Left lung (tissue), 14 donors: ENCODE measurements at places on chromosomes 5 and 9. TPM values are rescaled to one million over a fixed set of nuclear protein-coding genes. Genes with fewer than 3 reads are reported as not detected.
A peak's percentile ranks its signal among the peaks of the same experiment; 100 is the strongest.

CD274 gene
- total RNA-seq = 21.1 TPM

- no peaks in the 10 kb centered on the region for H3K4me1 ChIP-seq
- peak overlapping the region; percentile 15 for H3K27ac ChIP-seq
- H3K36me3 ChIP-seq = no peaks in the 10 kb centered on the region
- no peak overlapping the region for H3K4me3 ChIP-seq
- no peaks in the 10 kb centered on the region for H3K27me3 ChIP-seq
- DNase-seq = no peak
Measured at GRCh38 chr5:82044010-82044409, 72.2 kb downstream of the ATG10 start.

GRCh38 chr5:78823196-78823595 lies 161.9 kb downstream of the ARSB start:
- no peak for DNase-seq
- H3K4me1 ChIP-seq = no peaks in the 10 kb centered on the region
- H3K36me3 ChIP-seq = no peaks in the 10 kb centered on the region
- no peak overlapping the region for H3K4me3 ChIP-seq
- no peak overlapping the region for H3K27ac ChIP-seq

DNA sequence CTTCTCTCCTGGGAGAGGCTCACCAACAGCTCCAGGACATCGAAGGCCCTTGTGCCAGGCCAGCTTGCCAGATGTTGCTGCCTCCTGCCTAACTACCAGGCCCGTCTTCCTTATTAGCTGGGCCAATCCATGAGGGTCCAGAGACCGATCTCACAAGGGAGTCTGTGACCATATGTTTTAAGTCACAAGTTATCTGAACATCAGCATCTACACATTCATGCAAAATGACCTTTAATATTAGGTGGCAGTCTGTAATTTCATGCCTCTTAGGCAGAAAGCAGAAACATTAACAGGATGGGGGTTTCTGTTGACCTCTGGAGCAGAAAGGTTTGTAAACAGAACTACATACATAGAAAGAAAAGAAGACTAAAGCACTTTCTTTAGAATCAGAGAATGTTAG lies 75.1 kb upstream of the SLC25A51 start:
- no peak overlapping the region for H3K4me3 ChIP-seq
- H3K36me3 ChIP-seq = no peaks in the 10 kb centered on the region
- H3K4me1 ChIP-seq = no peaks in the 10 kb centered on the region
- no peak for DNase-seq

DNA sequence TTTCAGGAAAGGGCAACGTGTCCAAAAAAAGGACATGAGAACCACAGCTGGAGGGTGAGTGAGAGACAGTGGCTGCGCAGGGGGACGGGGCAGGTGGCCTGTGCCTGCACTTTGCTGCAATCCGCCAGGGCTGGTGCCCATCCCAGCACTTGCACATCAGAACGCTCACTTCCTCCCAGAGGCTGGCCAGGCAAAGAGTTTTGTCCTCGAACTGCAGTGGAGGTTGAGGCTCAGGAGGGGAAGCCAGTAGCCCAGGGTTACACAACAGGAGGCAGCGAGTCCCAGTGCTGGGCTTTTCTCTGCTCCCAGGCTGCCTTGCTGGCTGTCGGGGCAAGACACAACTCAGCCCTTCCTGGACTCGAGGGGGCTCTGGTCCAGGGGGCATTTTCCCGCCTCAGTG lies 33.1 kb downstream of the CRB2 start:
- no peak overlapping the region for H3K4me3 ChIP-seq
- DNase-seq = no peak
- peaks cover 4% of the 10 kb centered on the region for H3K4me1 ChIP-seq
- no peaks in the 10 kb centered on the region for H3K27me3 ChIP-seq

DNA sequence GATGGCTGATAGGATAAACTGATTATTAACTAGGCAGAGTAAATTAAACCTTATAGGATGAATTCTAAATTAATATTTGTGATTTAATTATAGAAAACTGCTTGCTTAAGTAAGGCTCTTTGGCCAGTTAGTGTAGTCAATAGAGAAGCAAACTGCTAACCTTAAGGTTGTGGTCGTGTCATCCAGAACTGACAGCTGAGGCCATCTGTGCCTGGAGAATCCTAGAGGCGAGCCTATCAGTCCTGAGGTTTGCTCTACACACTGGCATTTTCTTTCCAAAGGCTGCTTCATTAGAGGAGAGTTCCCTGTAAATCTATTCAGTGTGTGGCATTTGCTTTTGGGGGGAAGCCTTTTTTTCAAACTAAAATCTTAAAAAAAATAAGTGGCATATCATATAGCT lies 169.2 kb downstream of the MEF2C start:
- no peak overlapping the region for H3K4me3 ChIP-seq
- no peaks in the 10 kb centered on the region for H3K36me3 ChIP-seq
- no peak for DNase-seq
- H3K27ac ChIP-seq = no peak overlapping the region
- no peaks in the 10 kb centered on the region for H3K4me1 ChIP-seq

GRCh38 chr5:92320446-92320845 lies 937.3 kb upstream of the ARRDC3 start:
- H3K27me3 ChIP-seq = no peaks in the 10 kb centered on the region
- no peak overlapping the region for H3K4me3 ChIP-seq
- H3K4me1 ChIP-seq = no peaks in the 10 kb centered on the region
- no peak for DNase-seq
- H3K36me3 ChIP-seq = no peaks in the 10 kb centered on the region
- no peak overlapping the region for H3K27ac ChIP-seq

- H3K36me3 ChIP-seq = no peaks in the 10 kb centered on the region
- no peak for DNase-seq
- no peaks in the 10 kb centered on the region for H3K27me3 ChIP-seq
- H3K27ac ChIP-seq = no peak overlapping the region
- no peak overlapping the region for H3K4me3 ChIP-seq
Measured at GRCh38 chr5:159333545-159333925, 3.2 kb upstream of the IL12B start.

DNA sequence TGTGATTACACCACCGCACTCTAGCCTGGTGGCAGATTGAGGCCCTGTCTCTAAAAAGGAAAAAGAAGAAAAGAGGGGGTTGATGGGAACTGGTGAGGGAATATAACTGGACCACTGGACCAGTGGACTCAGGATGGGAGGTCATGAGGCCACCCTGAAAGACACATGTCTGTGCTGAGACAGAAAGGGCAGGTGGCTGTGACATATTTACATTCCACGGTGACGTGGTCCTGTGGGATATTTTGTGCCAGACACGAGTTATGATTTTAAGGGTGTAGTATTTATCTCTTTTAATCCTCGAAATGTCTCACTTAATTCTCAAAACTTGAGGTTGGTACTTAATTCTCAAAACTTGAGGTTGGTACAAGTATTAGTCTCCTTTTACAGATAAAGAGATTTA lies 32.9 kb downstream of the LHX2 start:
- no peak overlapping the region for H3K27ac ChIP-seq
- peaks cover 26% of the 10 kb centered on the region for H3K27me3 ChIP-seq
- no peaks in the 10 kb centered on the region for H3K36me3 ChIP-seq
- peaks cover 21% of the 10 kb centered on the region for H3K4me1 ChIP-seq
- DNase-seq = no peak
- no peak overlapping the region for H3K4me3 ChIP-seq

DNA sequence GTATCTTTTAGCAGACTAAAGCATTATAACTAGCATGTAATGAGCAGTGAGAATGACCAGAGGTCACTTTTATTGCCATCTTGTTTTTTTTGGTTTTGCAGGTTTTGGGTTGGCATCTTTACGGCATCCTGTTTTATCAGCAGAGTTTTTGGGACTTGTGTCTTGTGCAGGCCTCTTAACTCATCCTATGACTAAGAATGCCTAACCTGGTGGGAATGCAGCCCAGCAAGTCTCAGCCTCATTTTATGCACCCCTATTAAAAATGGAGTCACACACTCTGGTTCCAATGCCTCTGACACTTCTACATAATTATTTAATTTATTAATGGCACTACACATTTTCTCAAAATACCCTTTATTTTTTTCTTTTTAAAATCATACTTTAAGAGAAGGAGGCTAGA lies 726.5 kb upstream of the RIOK2 start:
- no peaks in the 10 kb centered on the region for H3K4me1 ChIP-seq
- H3K36me3 ChIP-seq = no peaks in the 10 kb centered on the region
- H3K4me3 ChIP-seq = no peak overlapping the region
- no peaks in the 10 kb centered on the region for H3K27me3 ChIP-seq

DNA sequence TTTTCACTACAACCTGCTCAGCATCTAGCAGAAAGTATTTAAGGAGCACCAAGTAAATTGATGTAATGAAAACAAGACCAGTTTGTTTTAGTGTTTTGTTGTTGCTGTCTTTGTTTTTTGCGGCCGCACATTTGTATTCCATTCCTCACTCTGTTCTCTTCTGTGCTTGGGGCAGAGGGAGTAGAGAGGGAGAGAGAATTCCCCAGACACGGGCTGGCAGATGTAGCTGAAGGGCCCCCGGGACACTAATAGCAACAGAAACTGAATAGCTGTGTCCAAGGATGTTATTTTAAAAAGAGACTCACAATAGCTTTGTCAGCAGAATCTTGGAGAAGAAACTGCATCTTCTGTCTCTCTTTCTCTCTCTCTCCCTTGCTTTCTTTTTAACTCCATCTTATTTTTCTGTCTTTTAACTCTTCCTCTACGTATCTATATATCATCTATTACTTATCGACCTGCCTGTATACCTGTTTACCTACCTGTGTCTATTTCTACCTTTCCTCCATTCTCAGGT lies 145.3 kb downstream of the PAPPA start:
- H3K27me3 ChIP-seq = no peaks in the 10 kb centered on the region
- no peak for DNase-seq
- no peak overlapping the region for H3K27ac ChIP-seq
- no peaks in the 10 kb centered on the region for H3K36me3 ChIP-seq
- H3K4me1 ChIP-seq = no peaks in the 10 kb centered on the region

CCNG1 gene
- 76.0 TPM for total RNA-seq

APC gene
- 41.0 TPM for total RNA-seq

- H3K27ac ChIP-seq = no peak overlapping the region
- H3K36me3 ChIP-seq = no peaks in the 10 kb centered on the region
- H3K27me3 ChIP-seq = no peaks in the 10 kb centered on the region
- no peak overlapping the region for H3K4me3 ChIP-seq
- no peak for DNase-seq
- no peaks in the 10 kb centered on the region for H3K4me1 ChIP-seq
Measured at GRCh38 chr5:34620185-34620584, 35.9 kb upstream of the RAI14 start.

DNA sequence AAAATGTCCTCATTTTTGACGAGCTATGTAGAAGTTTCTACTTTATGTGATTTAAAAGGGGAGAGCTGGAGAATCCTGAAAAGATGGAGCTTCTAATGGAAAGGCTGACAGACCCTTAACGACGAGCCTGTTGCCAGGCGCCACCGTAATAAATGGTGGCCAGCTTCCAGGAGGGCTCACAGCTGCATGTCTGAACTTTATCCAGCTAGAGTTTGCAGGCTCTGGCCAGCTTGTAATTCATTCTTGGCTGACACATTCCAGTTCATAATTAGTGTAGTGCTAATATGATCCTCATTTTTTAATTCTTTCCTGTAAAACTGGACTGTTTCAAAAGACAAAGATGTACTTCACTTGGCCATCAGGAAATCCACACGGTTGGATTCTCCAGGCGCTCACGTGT lies 246.7 kb downstream of the GAS1 start:
- H3K27ac ChIP-seq = no peak overlapping the region
- no peak overlapping the region for H3K4me3 ChIP-seq
- H3K4me1 ChIP-seq = no peaks in the 10 kb centered on the region
- H3K36me3 ChIP-seq = no peaks in the 10 kb centered on the region
